Fibroblast of the aortic adventitia (primary cell): ENCODE measurements at places on chromosomes 3 and 15. TPM values are rescaled to one million over a fixed set of nuclear protein-coding genes. Genes with fewer than 3 reads are reported as not detected.

DNA sequence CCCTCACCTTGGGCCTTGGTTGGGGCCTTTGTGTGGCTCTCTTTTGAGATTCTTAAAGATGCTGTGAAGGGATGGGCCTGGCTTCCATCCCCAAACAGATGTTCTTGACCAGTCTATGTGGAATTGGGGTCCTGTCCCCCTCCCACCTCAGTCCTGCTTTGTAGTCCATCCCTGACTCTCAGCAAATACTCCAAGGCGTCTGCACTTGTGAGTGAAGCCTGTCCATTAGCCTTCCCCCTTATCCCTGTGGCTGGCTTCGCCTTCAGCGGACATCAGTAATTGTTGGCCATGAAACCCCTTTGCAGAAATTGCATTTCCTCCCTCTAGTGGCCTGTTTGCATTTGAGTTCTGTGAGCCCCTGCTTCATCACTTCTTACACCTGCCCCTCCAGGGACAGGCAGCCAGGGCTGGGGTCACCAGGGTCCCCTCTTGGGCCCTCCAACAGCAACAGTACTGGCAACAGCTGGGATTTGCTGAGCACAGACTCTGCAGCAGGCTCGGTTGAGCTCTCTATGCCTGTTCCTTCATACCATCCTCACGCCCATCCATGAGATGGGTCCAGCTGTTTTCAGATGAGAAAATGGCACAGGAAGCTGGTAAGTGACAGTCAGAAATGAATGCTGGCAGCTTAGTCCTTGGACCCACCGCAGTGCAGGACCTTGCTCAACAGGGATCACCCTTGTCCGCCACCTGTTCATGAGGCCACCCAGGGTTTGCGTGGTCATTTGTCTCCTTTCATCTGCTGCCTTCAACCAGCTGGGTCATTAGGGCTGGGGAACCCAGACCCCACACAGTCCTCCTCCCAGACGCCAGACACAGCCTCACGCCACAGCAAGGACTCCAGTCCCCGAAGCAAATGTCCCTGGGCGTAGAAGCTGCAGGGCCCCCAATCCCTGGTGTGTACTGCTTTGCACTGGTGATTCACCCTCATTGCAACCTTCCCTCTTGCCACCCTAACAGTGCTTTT is 8.9 kb upstream of the LRRK1 start:
- no peak for DNase-seq

DNA sequence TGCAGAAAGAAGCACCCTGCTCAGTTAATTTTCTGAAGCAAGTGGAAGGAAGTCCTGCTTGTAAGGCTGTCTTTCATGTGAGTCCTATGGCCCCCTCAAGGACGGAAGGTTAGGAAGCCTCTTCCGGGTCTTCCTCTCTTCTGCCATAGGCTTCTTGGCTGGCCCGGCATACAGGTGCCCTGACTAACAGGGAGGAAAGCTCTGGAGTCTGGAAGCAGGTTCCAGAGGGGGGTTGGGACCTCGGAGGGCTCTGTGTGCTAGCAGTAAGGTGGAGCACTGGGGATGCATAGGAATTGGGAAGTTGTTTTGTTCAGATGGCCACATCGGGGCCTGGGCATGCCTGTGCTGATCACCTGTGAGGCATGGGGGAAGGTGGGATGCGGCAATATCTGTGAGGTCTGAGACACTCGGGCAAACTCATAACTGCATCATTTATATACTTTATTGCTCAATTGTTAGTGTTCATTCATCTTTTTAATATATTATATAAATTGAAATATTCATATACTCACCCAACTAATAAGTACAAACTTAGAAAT is 49.6 kb downstream of the TRAK1 start:
- DNase-seq, result no peak

GRCh38 chr15:79702621-79703020 is 194.2 kb downstream of the MTHFS start:
- no peak for DNase-seq

DNA sequence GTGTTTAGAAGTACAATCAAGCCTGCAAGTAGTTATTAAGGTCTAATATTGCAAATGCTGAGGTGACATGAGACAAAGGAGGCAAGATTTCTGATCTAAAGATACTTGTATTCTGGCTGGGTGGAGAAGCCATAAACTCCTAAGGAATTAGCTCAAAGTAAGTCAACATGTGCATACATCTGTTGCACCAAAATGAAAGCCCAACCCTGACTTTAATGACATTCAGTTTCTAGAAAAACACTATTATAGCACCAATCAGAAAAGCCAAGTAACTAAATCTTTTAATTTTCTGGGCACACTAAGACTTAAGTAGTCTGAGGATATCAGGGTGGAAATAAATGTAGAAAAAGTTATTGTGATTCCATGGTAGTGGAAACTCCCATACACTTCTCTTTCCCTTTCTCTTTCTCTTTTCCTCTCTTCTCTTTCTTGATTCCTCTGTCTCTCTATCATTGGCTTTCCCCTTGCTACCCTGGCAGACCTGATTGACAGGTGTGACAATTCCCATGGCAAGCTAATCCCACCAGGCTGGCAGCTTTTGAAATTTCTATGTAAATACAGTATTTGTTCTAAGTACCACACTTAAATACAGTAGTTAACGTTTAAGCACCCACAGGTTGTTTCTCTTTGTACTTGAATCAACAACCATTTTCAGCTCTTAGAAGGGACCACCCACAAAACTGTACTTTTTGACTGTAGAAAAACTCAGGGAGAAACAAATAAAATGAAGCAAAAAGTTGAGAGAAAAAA is 528.4 kb upstream of the SEMA6D start:
- DNase-seq, result no peak

- DNase-seq, result no peak
Measured at GRCh38 chr3:31925271-31925630, 55.8 kb downstream of the OSBPL10 start.

GRCh38 chr3:55551644-55552043 is 64.5 kb upstream of the WNT5A start:
- DNase-seq, result no peak

- peak; percentile 51 for DNase-seq
Measured at GRCh38 chr15:98650417-98651035, 2.2 kb downstream of the IGF1R start.

GRCh38 chr15:66294932-66295235 is 1.5 kb downstream of the DIS3L start:
- peak; percentile 64 for DNase-seq

DNA sequence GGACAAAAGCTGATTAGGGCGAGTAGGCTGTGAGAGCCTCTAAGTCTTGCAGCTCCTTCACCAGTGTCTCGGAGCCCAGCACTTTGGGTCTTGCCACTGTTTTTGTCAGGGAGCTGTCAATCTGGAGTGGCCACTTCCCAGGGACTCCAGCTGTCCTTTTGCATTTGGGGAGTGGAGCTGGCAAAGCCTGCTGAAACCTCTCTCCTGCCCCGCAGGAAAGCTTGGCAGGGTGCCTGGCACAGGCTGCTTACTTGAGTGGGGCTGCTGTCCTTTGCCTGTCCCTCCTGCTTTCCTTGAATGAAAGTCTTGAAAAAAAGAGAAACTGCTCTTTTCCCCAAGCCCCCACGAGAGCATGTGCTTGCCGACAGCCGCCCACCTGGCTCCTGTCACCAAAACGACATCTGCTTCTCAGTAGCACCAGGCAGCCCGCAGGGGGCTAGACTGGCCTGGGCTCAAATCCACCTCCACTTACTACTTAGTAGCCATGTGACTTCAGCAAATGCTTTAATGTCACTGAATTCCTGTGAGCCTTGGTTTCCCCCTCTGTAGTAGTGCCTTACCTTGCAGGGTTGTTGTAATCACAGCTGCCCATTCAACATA is 13.7 kb downstream of the USP13 start:
- no peak for DNase-seq

- peak; percentile 51 for DNase-seq
Measured at GRCh38 chr3:133443649-133444422, 44.0 kb downstream of the BFSP2 start.

DNA sequence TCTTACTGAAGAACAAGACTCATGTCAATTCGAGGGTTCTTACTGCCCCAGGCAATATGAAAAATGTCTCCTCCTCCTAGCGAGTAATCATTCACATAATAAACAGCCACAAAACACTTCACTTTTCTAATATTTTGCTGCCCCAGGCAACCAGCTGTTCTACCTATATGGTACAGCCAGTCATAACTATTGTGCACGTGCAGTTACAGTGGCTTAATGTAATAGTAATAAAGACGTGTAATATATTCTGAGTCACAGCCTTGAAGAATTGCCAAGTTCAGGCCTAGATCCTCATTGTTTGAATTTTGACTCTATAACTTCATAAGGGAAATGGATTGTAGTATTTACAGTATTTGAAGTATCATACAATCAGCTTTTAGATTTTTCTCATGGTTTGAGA is 1250.0 kb upstream of the GBE1 start:
- no peak for DNase-seq

- DNase-seq, result peak; percentile 90
Measured at GRCh38 chr3:56783644-56784447, 17.9 kb downstream of the ARHGEF3 start.

DNA sequence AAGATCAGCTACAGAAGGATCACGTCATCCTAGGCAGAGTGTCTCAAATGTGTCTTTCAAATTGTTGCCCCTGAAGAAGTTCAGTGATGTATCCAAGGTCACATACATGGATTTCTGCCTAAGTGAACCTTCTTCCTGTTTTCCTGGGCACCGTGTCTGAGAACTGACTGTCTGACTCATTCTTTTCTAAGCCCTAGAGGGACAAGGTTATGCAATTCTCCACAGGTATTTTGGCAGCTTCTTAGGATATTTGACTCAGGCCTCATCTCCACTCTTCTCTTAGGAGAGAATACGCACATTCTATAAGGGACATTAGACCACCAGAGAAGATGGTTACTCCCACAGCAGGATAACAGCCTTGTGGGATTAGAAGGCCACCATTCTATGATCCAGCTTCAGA is 391.9 kb upstream of the THBS1 start:
- peak; percentile 88 for DNase-seq

DNA sequence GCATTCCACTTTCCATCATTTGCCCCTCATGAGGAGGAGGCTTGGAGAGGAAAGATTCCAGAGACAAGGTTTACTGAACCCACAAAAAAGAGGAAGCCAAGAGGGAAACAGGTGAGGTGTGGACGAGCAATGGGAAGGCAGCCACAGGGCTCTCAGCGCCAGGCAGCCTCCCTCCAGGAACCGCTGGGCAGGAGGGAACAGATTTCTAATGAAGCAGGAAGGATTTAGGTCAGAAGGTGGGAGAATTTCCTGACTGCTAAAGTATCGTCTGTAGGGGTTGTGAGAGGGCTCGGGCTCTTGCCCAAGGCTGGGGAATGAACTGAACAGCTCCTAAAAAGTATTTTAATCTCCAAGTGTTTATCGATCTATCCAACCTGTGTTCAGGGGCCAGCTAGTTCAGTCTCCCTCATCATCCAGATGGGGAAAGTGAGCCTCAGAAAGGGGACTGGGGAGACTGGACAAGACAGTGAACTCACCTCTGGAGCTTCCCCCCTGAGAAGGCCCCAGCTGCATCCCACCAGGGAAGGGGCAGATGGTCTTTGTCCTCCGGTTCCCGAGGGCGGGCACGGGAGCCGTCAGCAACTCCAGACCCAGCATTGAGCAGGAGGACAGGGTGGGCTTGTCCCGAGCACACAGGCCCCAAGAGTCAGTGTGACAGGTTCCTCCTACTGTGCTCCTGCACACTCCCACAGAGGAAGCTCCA is 10.5 kb downstream of the LOXL1 start:
- DNase-seq, result no peak

DNA sequence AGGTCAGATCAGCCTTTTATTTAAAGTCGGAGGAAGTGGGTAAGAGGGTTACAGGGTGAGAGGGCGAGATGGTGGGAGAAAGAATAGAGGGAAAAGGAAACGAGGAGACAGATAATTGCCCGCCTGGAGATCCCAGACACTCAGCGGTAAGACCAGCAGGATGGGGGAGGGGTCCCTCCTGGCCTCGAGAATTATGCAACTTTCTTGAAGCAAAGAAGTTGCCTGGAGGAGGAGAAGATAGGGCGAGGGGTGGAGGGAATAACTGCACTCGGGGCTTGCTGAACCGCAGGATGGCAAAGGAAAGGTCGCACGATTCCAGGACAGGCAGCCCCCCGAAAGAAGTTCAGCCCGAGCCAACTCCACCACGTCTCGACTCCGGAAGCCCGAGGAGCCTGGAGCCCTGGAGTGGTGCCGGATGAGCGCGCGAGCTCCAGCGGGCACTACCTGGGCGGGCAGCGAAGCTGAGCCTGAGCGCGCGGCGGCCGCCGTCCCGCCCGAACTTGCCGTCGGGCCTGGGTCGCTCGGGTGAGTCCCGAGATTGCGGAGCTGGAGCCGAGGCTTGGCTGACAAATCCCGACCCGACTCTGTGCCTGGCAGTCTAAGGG is 402 bp downstream of the WWTR1 start:
- peak; percentile 70 for DNase-seq

DNA sequence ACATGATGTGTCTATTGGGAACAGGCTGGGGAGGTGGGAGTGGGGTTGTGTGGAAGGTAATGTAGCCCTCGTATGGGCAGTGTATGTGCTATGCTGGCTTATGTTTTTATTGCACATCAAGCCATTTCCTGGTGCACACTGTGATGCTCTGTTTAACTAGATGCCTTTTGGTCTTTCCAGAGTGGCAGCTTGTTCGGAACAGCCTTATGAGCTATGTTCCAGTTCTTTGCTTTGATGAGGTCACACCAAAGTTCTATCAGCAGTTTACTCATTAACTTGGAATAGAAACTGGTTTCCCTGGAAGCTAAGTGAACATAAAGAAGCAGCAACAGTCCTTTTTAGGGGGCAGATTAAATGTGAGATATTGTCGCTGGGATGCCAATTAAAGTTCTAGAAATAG is 133.9 kb downstream of the DIPK2A start:
- DNase-seq, result no peak

GRCh38 chr15:83700082-83700481 is 46.2 kb downstream of the ADAMTSL3 start:
- DNase-seq, result no peak

DNA sequence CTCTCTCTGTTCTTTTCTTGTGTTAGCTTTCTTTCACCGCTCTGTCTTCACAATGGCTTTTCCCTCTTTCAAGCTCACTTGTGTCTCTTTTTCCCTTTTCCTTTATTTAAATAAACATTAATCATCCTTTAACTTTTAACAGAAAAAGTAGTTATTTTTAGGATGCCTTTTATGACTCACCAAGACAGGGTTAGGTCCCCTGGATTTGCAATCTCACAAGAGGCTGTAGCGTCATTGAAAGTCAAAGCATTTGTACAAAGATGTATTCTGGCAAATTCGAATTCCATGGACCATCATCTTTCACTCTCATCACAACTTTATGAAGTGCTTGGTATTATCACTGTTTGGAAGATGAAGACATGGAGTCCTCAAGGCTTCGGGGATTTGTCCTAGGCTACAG is 34.8 kb upstream of the MCTP2 start:
- DNase-seq, result no peak

DNA sequence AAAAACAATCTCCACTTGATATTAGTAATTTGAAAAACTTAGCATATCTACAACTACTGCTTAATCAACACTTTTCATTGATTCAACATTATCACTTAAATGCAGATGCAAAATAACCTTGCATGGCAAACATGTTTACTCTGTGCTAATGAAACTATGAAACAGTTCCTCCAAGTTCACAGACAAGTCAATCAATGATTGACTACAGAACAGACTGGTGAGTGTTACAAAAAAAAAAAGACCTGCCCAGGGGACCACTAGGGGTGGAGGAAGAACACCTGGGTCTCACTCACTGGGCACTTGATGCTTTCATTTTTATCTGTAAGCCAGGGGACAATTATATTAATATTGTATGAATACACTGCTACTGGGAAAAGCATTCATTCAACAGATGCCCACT is 4.3 kb upstream of the NR2C2 start:
- no peak for DNase-seq

The SERPINI2 gene
- total RNA-seq, result not detected in 2 replicates

The PP2D1 gene
- total RNA-seq, result not detected in 2 replicates

The GABRA5 gene
- not detected in 2 replicates for total RNA-seq

The NR1I2 gene
- 0.27 TPM in 1 of 2 replicates, not detected in the other for total RNA-seq

The GRM7 gene
- total RNA-seq, result 0.09 TPM in 1 of 2 replicates, not detected in the other

The LDHAL6B gene
- not detected in 2 replicates for total RNA-seq

The SOX14 gene
- not detected in 2 replicates for total RNA-seq

The RAD54L2 gene
- 19.2 and 20.2 TPM in 2 replicates for total RNA-seq

The PARP16 gene
- 2.0 and 4.7 TPM in 2 replicates for total RNA-seq
